NCI-H526 treated with DMSO at 0.1 percent for 48 hours (cell line): ENCODE measurements at places on chromosomes 11 and 22.

DNA sequence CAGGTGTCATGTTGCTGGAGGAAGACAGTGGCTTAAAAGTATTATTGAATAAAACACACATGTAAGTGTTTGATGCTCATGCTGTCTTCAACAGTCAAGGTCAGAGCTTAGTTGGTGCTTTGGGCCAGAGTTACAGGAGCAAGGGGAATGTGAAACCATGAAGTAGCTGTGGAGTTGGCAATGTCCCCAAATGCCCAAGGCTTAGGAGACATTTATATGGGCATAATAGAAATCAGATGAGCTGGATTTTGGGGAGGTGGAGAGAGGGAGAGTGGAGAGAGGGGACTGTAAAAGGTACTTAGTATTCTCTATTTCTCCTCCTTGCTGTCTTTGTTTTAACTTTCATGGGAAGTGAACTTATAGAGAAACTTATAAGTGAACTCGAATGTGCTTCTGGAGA is 407.8 kb downstream of the ETS1 start:
- DNase-seq, result no peak

- DNase-seq, result peak; percentile 49
Measured at GRCh38 chr11:113203141-113203753, 111.1 kb upstream of the TTC12 start.

DNA sequence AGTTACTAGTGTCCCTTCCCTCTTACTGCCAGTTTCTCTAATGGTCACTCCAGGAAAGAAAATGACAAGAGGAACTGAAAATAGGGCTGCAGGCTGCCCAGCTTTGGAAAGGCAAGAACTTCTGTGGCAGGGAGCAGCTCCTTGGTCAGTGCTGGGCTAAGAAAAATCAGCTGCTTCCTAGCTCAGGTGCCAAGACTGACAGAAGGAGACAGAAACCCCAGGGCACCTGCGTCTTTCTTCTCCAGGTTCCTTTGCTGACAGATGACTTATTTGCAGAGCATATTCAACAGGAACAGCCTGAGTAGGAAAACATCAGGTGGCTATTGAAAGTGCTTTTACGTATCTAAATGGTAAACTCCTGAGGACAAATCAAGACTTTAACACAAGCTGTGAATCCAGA is 25.4 kb downstream of the MAML2 start:
- no peak for DNase-seq

- DNase-seq, result no peak
Measured at GRCh38 chr11:36409152-36409816, 100.8 kb downstream of the TRAF6 start.

DNA sequence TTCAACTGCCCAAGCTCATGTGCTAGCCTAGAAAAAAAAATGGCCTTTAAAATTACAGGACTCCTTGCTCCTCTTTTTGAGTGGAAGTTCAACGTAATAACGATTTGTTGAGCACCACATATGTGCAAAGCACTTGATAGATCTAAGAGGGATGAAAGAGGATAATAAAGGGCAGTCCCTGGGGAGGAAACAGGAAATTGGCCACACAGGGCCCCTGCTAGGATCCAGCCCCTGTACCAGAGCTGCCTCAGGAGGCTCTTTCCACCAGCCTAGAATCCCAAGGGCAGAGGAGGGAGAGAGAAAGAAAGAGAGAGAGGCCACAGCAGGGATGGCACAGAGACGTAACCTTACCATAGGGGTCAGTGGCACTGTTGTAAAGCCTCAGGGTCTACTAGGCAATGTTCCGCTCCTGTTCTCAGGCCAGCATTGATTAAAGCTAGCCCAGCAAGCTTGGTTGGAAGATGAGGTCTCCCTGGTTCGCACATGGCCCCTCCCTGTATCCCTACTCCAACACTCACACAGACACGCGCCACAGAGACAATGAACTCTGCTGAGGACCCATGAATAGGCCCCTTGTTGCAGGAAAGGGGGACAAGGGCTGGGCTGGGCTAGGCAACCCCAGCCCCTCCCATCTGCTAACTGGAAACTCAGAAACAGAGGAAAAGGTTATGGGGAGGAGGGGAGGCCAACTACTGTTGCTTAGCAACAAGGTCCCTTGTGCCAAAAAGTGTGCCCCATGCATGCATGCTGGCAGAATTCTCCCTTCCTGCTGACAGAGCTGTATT is at the start of gene TMPRSS5:
Gene TMPRSS5, minus strand, starts transcription at position 438 of the 785 bp plus-strand sequence. Its CDS starts 84 bp downstream, at position 354.
- no peak for DNase-seq

GRCh38 chr11:133579165-133580031 is 47.1 kb upstream of the OPCML start:
- DNase-seq, result peak; percentile 31

DNA sequence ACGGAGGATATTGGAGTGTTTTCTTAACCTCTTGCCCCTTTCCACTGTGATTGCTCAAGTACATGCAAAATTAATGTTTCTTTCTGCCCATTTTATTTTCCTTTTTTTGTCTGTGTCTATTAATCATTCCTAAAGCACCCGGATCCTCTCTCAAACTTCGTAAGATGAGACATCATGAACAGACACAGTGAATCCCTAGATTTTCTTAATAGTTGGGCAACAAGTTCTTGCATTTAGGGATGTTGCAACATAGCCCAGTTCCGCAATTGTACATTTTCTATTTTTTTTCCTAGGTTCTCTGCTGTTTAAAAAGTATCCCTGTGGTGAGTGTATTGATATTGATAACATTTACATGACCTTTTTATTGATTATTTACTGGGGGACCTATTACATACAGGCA is 2.9 kb downstream of the FAM111A start:
- no peak for DNase-seq

GRCh38 chr11:120912504-120912903 is 111.4 kb upstream of the TBCEL start:
- peak; percentile 85 for DNase-seq

- DNase-seq, result no peak
Measured at GRCh38 chr11:130783323-130783722, 133.0 kb downstream of the SNX19 start.

- no peak for DNase-seq
Measured at GRCh38 chr11:130407978-130408377, 20.4 kb downstream of the ADAMTS8 start.

GRCh38 chr22:43628250-43628649 is 183.9 kb downstream of the EFCAB6 start:
- DNase-seq, result no peak
